ENCODE measurements at places on chromosomes 7 and 10. TPM values are rescaled to one million over a fixed set of nuclear protein-coding genes. Genes with fewer than 3 reads are reported as not detected.

The SLC25A13 gene
- total RNA-seq = 29.8 TPM

The SPACDR gene
- 1.0 TPM for total RNA-seq

The CCDC126 gene
- 10.8 TPM for total RNA-seq

The SPRN gene
- not detected for total RNA-seq

The ADCY1 gene
- 5.8 TPM for total RNA-seq

The MRPL32 gene
- 42.9 TPM for total RNA-seq

The FAM20C gene
- 104 TPM for total RNA-seq

The PLAC9 gene
- 113 TPM for total RNA-seq

The AP1S1 gene
- 21.3 TPM for total RNA-seq

The MSMB gene
- total RNA-seq = not detected

The VWDE gene
- total RNA-seq = 0.55 TPM

The CHST3 gene
- total RNA-seq = 47.9 TPM

The CYP26A1 gene
- not detected for total RNA-seq

The PLEKHA1 gene
- total RNA-seq = 46.1 TPM

The MRC1 gene
- 58.3 TPM for total RNA-seq

The C10orf53 gene
- not detected for total RNA-seq

The HOXA9 gene
- 5.8 TPM for total RNA-seq

The FAM25A gene
- not detected for total RNA-seq

The OR9A2 gene
- total RNA-seq = not detected

The ADAM12 gene
- total RNA-seq = 9.4 TPM

The ELMO1 gene
- total RNA-seq = 86.9 TPM

The CFTR gene
- total RNA-seq = 0.30 TPM

The GALNT17 gene
- total RNA-seq = 5.8 TPM

The CDNF gene
- total RNA-seq = 1.9 TPM

The TMEM184A gene
- not detected for total RNA-seq

The PDE6C gene
- total RNA-seq = not detected

The RBP3 gene
- not detected for total RNA-seq

The GRID2IP gene
- 0.16 TPM for total RNA-seq

The OR2A1 gene
- 0.16 TPM for total RNA-seq

The YKT6 gene
- total RNA-seq = 73.1 TPM

The ADARB2 gene
- not detected for total RNA-seq

The BTBD16 gene
- 1.2 TPM for total RNA-seq

The UCN3 gene
- total RNA-seq = not detected

The NODAL gene
- not detected for total RNA-seq

The ANKRD61 gene
- not detected for total RNA-seq

The KCND2 gene
- total RNA-seq = 4.2 TPM
